ENCODE measurements at places on chromosomes 5 and 9.

DNA sequence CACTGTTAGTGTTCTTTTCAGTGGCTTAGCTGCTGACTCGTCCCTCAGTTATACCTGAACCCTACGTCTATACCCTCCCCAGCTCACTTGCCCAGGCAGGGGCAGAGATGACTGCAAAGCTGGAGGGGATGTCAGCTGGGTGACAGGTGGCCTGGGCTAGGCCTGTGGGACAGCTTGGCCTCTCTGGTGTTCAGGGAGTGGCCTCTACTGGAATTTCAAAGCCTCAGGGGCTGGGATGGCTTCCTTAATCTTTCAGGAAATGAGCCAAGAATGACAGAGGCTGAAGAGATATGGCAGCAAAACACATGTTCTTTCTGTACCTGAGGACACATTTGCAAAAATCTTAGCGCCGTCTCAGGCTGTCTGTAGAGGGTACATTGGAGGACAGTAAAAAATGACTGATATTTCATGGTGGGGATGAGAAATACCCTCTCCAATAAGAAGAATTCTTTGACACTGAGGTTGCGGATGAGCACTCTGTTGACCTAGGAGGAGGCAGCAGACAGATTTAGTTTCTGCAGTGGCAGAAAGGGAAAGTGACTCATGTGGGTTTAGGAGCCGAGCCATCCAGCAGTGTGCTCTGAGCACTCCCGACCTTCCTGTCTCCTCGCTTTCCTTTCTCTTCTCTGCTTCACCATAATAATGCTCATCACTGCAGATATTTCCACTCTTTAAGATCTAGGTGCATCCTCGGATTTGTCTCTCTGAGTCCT, 54.4 kb downstream of the ENTREP1 start:
- no peak for DNase-seq

DNA sequence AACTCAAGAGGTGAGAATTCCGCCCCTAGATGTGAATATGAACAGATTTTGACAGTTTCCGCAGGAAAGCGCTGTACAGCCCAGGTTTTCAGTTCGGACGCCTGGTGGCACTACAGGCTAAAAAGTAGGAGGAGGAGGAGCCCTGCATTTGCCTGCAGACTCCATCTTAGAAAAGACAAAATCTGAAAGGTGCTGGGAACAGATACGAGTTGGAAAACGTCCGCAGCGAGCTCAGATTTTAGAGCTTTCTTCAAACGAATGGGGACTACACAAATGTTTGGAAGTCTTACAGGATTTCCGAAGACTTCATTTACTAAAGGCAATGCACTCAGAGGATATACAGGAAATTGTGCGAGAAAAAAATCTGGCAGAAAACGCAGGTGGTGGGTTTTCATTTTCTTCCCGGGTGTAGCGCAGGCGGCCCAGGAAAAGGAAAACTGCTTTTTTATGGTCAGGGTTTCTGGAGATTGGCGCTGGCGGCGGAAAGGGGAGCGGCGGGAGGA, 9.9 kb upstream of the PCDHB2 start:
- DNase-seq = peak; percentile 11

DNA sequence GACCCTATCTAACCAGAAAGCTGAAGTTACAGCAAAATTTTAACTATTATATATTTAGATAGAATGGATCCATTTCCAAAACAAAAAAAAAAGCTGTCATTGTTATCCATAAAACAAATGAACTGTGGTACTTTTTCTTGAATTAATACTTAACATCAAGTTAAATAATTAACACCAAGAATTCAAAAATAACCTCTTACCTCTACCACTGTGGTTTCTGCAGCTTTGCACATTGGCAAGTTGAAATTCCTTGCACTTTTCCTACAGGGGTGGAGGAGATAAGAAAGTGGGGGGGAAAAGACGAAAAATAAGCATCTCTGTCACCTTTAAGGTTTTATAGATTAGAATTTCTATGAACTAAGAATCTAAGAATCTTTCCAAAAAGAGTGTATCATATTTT, 30.0 kb downstream of the OXCT1 start:
- no peak for DNase-seq

DNA sequence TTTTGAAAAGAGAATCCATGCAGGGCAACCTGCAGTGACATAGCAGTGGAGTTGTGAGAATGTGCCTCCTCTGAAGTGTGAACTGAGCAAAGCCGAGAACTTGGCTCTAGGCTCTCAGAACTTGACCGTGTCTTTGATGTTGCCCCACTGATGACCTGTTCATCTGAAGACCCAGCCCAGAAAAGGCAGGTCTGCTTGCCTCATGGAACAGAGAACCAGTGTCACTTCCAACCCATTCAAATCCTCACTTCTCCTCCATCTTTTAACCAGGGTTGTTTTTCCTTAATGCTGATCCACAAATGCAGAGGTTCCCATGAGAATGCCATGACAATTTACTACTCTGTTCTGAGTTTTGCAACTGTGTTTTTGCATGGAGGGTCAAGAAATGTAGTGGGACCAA, 155.4 kb downstream of the MED10 start:
- DNase-seq = no peak

GRCh38 chr5:81626524-81626923, 124.4 kb downstream of the SSBP2 start:
- no peak for DNase-seq

All from effector CD4-positive, alpha-beta T cell (primary cell).